ENCODE measurements at places on chromosomes 5 and 9. TPM values are rescaled to one million over a fixed set of nuclear protein-coding genes. Genes with fewer than 3 reads are reported as not detected.

GRCh38 chr5:56938858-56939257 is 13.1 kb downstream of the MIER3 start:
- DNase-seq, result no peak

DNA sequence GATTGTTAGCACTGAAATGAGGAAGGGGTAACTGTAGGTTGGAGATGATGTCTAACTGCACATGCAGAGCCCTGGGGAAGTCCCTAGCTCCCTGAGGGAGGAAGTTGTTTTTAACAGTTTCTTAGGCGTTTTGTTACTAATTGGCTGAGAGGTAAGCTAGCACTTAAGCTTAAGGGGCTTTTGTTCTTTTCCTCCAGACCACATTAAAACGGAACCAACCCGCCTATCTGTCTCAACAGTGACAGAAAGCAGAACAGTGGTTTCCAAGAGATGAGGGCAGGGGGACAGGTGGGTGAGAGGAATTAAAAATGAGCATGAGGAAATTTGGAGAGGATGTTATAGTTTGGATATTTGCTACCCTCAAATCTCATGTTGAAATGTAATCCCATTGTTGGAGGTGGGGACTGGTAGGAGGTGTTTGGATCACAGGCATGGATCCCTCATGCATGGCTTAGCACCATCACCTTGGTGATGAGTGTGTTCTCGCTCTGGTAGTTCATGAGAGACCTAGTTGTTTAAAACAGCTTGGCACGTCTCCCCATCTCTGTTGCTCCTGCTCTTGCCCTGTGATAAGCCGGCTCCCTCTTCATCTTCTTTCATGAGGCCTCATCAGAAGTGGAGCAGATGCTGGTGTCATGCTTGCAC is 38.9 kb downstream of the LYRM7 start:
- DNase-seq, result no peak

- no peak for DNase-seq
These were observed 392.3 kb downstream of the CETN3 start for GRCh38 chr5:90017239-90017638.

CTNNA1 gene
- total RNA-seq, result 361 TPM

SLC28A3 gene
- total RNA-seq, result 0.14 TPM

- DNase-seq, result peak; percentile 84
These were observed 74.5 kb downstream of the ADAMTS2 start for GRCh38 chr5:179270581-179271427.

- DNase-seq, result no peak
These were observed 56.3 kb upstream of the GPBP1 start for GRCh38 chr5:57117596-57117995.

DNA sequence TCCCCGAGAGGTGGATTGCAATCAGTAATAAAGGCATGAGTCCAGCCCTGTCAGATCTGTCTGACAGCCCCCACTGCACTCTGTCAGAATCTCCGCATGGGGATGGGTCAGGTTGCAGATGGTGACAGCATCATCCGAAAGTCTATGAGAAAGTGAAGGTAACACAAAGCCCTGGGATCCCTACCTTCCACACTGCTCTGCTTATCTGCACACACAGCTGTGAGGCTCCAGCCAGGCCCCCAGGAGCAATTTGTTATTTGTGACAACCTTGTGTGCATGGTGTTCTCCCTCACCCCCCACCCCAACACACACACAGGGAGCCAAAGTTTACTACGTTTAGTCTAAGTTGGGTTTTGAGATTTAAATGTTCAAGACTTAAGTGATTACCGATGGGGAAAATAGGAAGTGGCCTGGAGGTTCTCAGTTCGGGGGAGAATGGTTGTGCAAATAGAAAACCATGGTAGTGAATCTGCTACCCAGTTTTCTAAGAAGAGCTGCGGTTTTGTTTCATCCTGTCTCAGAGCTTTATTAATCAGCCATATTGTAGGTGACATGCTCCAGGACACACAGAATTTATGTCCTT is 92.7 kb downstream of the SV2C start:
- no peak for DNase-seq

GRCh38 chr5:109558364-109558763 is 131.4 kb upstream of the MAN2A1 start:
- no peak for DNase-seq

GRCh38 chr5:34970552-34970951 is 41.2 kb downstream of the DNAJC21 start:
- DNase-seq, result no peak

DNA sequence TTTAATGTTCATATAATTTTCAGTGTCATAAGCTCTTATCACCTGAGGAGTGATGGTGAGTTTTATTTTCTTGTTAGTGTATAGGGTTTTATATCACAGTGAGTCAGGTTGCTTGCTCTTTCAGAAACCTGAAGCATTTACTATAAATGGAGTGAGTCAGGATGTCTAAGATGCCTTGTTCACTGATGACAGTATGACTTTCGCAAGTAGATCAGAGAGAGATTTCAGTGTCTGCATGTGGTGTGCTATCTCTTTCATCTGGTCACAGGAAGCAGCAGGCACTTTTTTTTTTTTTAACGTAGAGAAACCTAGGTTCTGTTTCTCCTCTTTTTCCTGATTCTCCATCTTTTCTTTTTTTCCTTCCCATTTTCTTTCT is 237.1 kb downstream of the DMRTA1 start:
- DNase-seq, result no peak

SLC34A3 gene
- not detected for total RNA-seq

- no peak for DNase-seq
These were observed 18.2 kb downstream of the SPACA9 start for GRCh38 chr9:132896906-132897305.

- no peak for DNase-seq
These were observed 299.3 kb downstream of the RASEF start for GRCh38 chr9:82763656-82764055.

TLR4 gene
- 18.1 TPM for total RNA-seq

DNA sequence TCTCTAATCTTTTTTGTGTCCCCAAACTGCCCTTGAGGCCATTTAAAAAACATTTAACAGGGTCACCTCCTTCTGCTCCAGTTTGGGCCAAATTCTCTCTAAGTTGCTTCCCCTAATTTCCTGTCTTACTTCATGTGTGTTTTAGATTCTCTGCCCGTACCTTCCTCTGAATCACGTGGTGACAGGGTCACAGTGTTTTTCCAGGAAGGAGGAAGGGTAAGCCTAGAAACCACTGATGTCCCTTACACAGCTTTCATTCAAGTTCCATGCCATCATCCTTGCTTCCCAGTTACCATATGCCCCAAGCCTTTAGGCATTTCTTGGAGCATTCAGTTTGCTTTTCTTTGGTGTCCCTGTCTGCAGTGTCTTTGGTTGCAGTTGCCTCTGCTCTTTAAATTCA is 42.4 kb upstream of the MACIR start:
- no peak for DNase-seq

- no peak for DNase-seq
These were observed 88.6 kb upstream of the NFIB start for GRCh38 chr9:14402583-14402982.

GRCh38 chr9:125189011-125189360 is 617 bp downstream of the PPP6C start:
- DNase-seq, result no peak

DNA sequence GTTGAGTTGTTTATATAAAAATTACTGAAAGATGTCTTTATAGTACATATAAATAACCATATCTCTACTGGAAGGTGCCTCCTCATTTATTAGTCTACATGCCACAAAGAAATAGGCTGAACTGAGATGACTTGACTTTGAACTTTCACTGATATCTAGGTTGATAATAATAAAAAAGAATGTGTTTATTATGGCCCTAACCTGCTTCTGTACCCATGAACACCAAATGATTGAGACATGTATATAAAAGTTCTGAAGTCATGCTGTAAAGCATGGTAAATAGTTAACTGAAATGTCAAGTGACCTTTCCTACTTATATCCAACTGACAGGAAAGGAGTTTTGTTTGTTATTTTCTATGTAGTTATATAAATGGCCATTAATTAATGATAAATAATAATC is 33.2 kb upstream of the GRAMD2B start:
- DNase-seq, result no peak

- no peak for DNase-seq
These were observed 31.2 kb upstream of the GALNT10 start for GRCh38 chr5:154159343-154159742.

HTR1A gene
- total RNA-seq, result not detected

GRCh38 chr5:145044970-145045369 is 790.2 kb downstream of the PRELID2 start:
- DNase-seq, result no peak

- DNase-seq, result no peak
These were observed 480.2 kb downstream of the CAAP1 start for GRCh38 chr9:26412446-26412845.

- DNase-seq, result no peak
These were observed 90.8 kb upstream of the EGFLAM start for GRCh38 chr5:38167562-38167996.

HTR4 gene
- 0.32 TPM for total RNA-seq

GRCh38 chr5:113218906-113219517 is 215.8 kb downstream of the TSSK1B start:
- DNase-seq, result no peak

DNA sequence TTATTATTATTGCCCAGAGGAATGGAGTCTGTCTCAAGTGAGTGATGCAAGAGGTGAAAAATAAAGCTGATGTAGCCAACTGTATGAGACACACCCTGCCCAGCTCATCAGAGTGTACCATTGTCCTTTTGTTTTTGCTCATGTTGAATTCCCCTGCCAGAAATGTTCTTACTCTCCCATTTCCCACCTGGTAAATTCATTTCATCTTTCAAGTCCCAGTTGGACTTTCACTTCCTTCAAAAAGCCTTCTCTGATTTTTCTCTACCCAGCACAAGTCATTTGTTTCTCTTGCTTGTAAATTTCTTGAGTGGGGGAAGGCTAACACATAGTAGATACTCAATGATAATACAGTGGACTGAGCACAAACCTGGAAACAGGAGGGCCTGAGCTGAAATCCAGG is 394.5 kb upstream of the ZNF462 start:
- DNase-seq, result no peak

- DNase-seq, result no peak
These were observed 55.1 kb upstream of the KDM4C start for GRCh38 chr9:6702707-6703106.

DNA sequence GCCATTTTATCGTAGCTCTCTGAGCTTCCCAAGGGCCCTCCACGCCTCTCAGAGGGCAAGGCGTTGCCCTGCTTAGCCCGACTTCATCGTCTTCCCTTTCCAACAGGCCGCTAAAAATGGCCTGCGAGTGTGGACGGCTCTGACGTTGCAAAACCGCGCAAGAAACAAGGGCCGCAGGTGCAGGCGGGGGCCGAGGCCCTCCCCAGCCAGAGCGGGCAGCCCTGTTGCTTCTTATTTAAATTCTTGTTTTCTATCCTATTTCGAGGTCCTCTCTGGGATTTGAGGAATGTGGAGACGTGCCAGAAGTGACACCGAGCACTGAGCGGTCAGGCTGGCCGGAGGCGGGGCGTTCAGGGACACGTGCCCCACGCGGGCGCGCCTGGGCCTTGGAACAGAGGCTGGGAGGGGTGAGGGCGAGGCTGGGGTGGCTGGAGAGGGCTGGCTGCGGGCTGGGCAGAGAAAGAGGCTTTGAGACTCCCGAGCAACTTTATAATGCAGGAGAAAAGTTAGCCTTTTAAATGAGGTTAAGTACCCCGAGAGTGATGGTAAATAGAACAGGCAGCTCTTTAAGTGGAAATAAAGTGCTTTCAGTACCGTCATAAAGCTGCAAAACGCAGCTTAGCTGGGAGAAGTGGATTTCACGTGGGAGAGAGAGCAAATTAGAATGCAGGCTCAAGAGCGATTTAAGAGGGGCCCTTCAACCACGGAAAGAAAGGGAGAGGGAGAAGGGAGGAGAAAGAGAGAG is 243.6 kb downstream of the AUH start:
- DNase-seq, result peak; percentile 95

DNA sequence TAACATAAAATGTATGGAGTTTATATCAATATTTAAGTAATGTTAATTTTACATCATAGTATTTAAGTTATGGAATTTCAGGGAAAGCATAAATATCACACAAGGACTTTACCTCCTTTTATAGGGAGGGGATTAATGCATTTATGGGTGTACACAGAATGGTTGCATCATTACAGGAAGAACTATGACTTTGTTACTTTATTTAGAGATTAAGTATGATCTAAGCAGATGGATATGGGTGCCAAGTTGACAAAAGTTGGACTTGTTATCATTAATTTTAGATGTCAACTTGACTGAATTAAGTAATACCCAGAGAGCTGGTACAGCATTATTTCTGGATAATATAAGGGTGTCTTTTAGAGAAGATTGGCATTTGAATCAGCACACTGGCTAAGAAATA is 160.5 kb upstream of the CDH10 start:
- DNase-seq, result no peak

DNA sequence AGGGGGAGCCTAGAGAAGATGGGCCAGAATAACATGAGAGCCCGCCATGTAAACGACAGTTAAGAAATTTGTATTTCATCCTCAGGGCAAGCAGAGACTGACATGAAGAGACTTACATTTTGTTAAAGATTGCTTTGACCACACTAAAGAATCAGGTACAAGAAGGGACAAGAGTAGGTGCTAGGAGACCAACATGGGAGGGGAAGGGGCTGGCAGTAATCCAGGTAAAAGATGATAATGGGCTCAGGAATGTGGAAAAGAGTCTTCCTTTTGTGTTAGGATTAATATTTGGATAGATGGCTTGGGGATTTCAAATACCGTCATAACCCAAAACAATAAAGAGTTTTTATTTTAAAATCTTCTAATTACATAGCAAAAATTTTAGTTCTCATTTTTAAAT is 137.3 kb downstream of the ZNF462 start:
- no peak for DNase-seq

DNA sequence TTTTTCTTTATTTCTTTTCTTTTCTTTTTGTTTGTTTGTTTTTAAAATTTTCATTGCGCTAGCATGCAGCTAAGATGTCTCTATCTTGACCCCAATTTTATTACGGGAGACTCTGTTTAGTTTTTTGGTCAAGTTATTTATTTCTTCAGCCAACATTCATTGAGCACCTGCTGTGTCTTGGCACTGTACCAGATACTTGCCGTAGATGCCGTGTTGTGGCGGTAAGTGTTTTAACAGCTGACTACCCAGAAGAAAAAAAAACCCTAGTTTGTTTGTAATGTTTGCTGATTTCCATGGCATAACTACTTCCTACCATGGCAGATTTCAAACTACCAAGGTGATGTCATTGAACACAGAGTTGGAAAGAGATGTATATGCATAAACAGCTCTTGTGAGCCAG is 65.0 kb downstream of the UGCG start:
- no peak for DNase-seq

All from posterior vena cava (tissue), 2 donors.